GM20000 (cell line): ENCODE measurements at places on chromosomes 5 and 9.

DNA sequence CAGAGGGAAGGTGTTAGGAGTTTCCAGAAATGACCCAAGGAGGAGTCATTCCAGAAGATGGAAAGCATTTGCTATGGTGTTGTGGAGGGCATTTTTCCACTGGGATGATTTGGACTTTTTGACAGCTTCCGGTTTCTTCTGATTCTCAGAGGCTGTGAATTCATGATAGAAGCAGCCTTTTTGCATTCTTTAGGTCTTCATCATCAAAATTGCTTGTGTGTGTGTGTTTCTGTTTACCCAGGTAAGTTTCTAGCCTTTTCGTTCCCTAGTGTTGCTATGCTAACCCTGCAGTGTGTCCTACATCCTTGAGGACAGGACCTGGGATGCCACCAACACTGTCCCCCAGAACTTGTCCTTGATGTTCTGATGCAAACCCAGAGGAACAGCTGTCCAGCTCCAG is 19.6 kb downstream of the IRX1 start:
- no peak for DNase-seq

- no peak for DNase-seq
Measured at GRCh38 chr9:126113756-126114408, 212.7 kb upstream of the MVB12B start.

DNA sequence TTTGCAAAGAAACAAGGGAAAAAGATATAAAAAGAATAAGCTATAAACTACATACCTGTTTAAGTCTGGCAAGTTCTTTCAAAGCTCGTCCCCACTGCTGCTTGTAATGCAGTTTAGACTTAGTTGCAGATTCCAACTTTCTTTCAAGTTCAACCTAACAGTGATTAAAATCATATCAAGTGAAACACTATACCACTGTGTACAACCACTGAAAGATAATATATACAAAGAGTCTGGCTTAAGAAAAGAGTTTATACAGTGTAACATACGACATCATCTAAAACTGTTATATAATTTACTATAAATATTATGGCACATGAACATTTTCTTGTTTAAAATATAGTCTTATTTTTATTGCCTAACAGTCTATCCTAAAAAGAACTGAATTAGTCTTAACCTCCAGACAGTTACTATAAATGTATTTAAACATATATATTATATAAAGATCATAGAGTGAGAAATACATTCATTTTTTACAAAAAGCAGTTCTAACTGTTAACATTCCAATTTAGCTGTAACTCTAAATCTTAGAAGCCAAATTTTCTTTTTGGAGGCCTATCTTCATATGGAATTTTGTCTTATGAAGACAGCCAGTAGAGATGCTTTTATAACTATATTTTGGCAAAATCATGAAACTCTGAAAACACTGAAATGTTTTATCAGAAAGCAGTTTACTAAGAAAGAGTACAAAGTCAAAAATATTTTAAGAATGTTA is 58.6 kb downstream of the CEP120 start:
- DNase-seq: no peak

DNA sequence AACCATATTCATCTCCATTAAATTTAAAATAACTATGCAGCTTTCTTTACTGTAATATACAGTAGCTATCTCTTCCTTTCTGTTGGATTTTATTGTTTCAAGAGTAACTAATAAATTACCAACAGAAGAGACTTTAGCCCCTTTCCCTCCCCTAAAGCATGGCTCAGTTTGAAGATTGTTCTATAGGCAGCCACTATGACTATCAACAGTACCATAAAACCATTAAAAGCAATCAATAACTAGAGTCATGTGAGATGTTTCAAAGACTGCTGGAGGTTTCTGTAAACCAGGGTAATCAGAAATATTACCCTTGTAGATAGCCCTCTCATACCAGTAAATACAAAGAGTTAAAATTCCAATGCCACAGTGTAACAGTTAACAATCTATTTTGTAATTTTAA is 73.0 kb downstream of the TMEM161B start:
- DNase-seq: no peak

GRCh38 chr5:69242215-69242927 is 7.7 kb downstream of the CDK7 start:
- no peak for DNase-seq

DNA sequence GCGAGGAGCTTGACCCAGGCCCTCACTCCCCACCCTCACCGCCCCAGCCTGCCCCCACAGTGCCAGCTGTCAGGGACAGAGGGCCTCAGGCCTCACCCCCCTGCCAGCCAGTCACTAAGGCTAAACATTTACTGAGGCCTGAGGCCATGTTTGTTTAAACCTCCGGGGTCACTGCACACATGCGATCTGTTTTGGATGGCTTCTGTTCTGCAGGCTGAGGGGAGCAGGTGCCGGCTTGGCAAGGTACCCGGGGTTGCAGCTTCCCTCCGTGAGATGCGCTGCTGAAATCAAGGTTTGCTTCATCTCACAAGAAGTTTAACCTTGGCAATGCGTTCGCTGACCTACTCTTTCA is 103.3 kb upstream of the BOD1 start:
- DNase-seq: no peak

DNA sequence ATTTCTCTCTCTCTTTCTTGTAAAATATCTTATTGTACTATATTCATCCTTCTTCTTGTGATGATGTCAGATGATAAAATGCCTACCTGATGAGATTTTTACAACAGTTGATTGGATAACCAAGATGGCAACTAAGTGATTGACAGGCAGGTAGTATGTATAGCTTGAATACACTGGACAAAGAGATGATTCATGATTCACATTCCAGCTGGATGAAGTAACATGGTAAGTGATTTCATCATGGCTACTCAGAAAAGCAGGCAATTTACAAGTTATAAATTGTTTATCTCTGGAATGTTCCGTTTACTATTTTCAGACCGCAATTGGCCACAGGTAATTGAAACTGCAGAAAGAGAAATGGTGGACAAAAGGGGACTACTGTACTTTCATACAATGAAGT is 1471.7 kb upstream of the C9orf72 start:
- DNase-seq: no peak

DNA sequence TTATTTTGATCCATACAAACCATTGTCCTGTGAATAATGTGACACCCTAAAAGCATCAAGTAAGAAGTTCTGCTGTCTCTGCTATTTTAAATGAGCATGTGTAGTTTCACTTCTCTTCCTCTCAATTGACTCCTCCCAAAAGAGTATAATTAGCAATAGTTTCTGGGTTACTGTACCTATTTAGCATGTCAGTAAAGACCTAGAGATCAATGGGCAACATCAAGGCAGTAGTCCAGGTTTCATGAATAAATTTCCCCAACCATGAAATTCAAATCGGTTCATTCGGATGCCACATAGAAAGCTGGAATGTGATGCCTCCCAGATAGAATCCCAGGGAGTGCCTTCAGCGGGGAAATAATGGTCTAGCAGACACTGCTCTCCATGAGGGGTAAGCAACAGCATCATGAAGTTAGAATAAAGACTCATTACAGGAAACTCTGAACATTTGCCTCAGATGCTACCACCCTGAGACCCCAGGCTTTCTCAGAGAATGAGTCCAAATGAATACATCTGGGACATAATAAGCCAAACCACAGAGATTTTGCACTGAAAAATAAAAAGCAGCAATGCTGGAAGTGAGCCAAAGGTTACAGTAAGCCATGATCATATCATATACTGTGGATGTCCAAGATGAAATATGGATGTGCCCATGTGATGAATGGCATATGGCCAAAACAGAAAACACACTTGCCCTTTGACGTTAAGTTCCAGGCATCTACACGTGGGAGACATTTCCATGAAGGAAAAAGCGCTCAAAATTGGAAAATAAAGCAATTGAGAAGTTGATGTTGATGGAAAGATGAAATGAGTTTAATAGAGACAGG is 1107.0 kb upstream of the SEMA6A start:
- DNase-seq: no peak

GRCh38 chr5:162769019-162769418 is 668.4 kb upstream of the CCNG1 start:
- no peak for DNase-seq

GRCh38 chr9:98381311-98382103 is 126.1 kb upstream of the TBC1D2 start:
- DNase-seq: peak; percentile 19

- peak; percentile 39 for DNase-seq
Measured at GRCh38 chr9:37511016-37512010, 25.6 kb downstream of the POLR1E start.

DNA sequence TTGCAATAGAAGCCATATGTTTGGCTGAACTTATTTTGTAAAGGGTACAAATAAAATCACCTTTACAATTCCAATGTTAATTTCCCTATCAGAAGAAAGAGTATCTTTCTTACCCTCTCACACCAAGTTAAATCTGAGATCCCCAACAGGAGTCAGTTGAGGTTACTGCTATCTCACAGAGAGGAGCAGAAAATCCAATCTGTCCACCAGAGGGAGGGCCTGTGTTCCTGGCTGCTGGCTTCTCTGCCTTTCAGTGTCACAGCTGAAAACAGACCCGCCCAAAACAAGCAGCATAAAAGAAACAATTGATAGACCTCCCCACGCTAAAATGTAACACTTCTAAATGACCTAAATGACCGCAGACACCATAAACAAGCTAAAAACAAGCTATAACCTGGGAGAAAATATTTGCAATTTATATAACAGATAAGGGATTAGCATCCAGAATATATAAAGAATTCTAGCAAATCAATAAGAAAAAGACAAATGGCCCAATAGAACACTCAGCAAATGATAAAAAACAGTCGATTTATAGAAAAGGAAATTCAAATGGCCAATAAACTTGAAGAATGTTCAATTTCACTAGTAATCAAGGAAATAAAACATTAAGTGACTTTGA is 24.5 kb upstream of the MVB12B start:
- peak; percentile 63 for DNase-seq

DNA sequence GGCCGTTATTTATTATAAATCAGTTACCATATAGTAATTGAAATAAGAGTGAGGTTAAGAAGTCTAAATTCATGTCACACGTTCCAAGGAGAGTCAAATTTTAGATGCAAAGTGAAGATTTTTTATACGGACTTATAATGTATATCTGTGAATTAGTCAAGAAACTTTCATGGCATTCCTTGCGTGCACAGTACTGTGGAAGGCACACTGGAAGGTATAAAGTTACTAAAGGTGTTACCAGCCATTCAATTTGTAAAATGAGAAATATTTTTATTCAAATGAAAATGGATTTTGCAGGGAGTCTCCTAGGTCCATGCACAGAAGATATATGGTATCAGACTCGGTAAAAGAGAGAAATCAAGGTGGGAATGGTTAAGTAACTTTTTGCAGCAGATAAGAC is 408.1 kb upstream of the CTNND2 start:
- no peak for DNase-seq

DNA sequence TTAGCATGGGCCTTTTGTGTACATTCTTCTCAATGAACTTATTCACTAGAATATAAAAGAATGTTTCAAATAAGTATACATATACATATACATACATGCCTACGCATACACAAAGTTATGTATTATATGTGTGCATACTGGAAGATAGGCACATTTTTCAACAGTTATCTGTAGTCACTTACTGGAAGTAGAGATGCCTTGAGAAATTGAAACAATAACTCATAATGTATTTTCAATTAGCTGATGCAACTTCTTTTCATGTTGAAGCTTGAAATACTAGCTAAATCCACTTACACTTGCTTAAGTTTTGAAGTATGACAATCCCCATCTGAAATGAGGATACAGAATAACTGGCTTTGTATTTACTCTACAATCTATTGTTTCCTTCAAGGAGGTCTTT is 469.0 kb upstream of the PTGER4 start:
- no peak for DNase-seq

DNA sequence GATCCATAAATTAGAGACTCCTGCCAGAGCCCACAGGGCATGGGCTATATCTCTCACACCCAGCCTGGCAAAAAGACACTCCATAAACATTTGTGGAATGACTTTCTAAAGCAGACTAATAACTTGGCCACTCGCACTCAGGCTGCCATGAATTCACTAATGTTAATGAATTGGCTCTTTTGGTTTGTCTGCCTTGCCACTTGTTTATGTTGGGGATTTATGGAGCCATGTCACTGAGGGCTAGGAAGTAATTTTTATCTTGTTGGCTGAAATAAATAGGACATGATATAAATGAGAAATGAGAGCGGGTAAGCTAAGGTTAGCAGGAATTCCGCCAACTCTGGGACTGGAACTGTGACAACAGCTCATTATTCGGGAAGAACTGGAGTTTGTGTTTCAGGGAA is 55.2 kb downstream of the DROSHA start:
- no peak for DNase-seq

GRCh38 chr9:90880066-90880465 is 78.4 kb downstream of the SYK start:
- no peak for DNase-seq

GRCh38 chr5:9194509-9194908 is 351.4 kb downstream of the SEMA5A start:
- DNase-seq: no peak

DNA sequence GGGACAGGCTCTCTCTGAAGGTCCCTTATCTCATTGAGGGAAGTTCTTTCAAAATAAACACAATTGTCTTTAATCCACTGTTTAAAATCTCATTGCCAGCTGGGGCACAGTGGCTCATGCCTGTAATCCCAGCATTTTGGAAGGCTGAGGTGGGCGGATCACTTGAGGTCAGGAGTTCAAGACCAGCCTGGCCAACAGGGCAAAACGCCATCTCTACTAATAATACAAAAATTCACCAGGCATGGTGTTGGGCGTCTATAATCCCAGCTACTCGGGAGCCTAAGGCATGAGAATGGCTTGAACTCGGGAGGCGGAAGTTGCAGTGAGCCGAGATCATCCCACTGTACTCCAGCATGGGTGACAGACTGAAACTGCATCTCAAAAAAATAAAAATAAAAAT is 8.3 kb upstream of the NDFIP1 start:
- DNase-seq: no peak

- DNase-seq: no peak
Measured at GRCh38 chr5:17020678-17021601, 84.9 kb upstream of the MYO10 start.

DNA sequence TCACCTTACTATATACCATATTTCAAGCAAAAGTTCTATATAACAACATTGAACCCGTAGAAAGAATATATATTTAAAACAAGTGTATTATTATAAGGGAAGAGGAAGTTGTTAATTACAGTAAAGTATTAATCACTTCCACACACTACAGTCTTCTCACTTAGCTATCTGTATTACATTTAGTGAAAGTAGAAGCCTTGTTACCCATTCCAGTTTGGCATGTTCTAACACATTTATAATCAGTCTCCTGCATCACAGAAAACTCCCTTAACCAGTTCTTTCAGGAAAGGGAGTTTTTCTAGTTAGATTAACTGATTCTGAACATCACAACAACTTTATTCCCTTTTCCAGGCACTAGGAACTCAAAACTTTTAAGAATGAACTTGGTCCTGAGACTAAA is 6.9 kb downstream of the RAB14 start:
- DNase-seq: no peak

DNA sequence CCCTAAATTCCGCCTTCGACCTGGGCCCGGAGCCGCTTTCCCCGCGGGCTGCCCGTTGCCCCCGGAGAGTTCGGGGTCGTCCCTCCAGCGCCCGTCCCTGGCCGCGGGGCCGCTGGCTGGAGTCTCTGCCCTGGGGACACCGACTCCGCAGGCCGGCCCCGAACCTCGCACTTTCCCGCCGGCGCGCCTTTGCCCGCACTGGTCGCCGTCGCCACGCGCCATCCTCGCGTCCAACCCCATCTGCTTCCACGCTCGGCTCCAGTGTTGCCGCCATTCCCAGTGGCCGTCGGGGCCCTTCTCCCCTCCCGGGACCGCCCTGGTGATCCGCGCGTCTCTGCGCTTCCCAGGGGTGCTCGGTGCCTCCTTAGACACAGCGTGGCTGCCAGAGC is 11.0 kb downstream of the LHX3 start:
- no peak for DNase-seq
